ENCODE measurements at places on chromosomes 4 and X.
A peak's percentile ranks its signal among the peaks of the same experiment; 100 is the strongest.

DNA sequence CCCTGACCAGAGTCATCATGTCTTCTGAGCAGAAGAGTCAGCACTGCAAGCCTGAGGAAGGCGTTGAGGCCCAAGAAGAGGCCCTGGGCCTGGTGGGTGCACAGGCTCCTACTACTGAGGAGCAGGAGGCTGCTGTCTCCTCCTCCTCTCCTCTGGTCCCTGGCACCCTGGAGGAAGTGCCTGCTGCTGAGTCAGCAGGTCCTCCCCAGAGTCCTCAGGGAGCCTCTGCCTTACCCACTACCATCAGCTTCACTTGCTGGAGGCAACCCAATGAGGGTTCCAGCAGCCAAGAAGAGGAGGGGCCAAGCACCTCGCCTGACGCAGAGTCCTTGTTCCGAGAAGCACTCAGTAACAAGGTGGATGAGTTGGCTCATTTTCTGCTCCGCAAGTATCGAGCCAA is 11.0 kb downstream of the MAGEA4 start:
- DNase-seq: no peak

GRCh38 chr4:85391071-85391470 is 83.9 kb upstream of the ARHGAP24 start:
- DNase-seq: no peak

- no peak for DNase-seq
Measured at GRCh38 chrX:115040417-115040816, 23.0 kb upstream of the IL13RA2 start.

- no peak for DNase-seq
Measured at GRCh38 chr4:10121568-10122208, 5.1 kb upstream of the WDR1 start.

DNA sequence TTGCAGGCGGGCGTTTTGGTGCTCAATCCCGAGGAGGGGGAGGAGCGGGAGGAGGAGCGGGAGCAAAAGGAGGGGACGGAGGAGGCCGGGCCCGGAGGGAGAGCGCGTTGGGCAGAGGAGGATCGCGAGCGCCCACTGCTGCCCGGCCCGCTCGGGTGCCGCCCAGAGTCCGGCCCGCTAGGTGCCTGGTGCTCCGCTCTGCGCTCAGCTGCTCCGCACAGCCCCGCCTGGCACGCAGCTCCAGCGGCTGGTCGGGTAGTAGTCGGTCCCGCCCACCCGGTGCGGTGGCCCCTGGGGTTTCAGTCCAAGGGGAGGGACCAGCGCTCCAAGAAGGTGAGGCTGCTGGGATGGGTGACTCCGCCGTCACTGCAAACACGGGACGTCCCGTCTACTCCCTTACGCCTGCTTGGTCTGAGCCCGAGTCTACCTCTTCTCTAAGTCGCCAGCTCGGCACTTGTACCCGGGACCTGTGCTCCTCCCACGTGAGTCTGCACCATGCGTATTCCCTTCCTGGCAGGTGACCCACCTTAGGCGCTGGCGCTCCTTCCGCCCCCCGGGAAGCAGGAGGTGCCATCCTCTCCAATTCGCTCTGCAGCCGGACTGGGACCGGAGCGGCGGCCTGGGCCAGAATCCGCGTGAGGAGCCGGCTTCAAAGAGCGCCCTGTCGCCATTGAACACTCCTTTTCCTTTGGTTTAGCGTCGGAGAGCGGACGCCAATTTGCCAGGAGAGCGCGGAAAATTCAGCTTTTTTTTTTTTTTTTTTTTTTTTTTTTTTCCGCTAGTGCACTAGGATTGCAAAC is 405 bp upstream of the HS3ST1 start:
- DNase-seq: peak; percentile 75

DNA sequence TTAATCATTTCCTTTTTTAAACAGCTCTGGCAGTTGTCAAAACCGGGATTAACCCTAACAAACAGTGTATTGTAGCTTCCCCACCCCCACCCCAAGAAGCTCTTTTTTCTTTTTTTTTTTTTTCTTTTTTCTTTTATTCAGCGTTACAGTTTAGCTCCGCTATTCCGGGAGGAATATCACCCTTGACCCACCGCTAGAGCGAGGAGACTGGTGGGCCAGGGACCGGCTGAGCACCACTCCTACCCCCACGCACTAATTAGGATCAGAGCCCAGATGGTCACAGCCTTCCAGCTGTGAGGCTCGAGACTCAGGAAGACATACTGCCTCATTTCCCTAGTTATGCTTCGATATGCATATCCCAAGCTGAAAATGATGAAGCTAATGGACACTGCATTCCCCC is 2.0 kb downstream of the PARM1 start:
- no peak for DNase-seq

- DNase-seq: no peak
Measured at GRCh38 chr4:87973283-87974169, 2.0 kb upstream of the SPP1 start.

- DNase-seq: no peak
Measured at GRCh38 chr4:40924096-40924792, 174.5 kb downstream of the NSUN7 start.

GRCh38 chr4:48255959-48256342 is 13.7 kb downstream of the TEC start:
- no peak for DNase-seq

- DNase-seq: no peak
Measured at GRCh38 chr4:48261281-48261680, 8.4 kb downstream of the TEC start.

DNA sequence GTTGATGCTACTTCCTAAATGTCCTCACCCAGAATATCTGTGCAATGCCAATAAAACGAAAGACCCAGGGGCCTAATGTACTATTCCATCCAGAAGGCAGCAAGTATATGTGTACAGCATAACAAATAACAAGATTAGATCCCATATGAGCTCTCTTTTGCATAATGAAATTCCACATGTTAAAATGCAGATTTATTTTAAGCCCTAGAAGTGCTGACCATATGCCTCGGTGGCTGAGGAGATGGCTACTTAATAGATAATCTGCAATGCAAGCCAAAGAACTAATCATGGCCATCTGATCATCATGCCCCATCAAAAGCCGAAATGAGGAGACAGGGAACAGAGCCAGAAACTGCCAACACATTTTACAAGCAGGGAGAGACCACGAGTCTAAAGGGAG is 293.5 kb downstream of the KCNIP4 start:
- no peak for DNase-seq

- no peak for DNase-seq
Measured at GRCh38 chrX:110804446-110804845, 8.8 kb upstream of the CHRDL1 start.

DNA sequence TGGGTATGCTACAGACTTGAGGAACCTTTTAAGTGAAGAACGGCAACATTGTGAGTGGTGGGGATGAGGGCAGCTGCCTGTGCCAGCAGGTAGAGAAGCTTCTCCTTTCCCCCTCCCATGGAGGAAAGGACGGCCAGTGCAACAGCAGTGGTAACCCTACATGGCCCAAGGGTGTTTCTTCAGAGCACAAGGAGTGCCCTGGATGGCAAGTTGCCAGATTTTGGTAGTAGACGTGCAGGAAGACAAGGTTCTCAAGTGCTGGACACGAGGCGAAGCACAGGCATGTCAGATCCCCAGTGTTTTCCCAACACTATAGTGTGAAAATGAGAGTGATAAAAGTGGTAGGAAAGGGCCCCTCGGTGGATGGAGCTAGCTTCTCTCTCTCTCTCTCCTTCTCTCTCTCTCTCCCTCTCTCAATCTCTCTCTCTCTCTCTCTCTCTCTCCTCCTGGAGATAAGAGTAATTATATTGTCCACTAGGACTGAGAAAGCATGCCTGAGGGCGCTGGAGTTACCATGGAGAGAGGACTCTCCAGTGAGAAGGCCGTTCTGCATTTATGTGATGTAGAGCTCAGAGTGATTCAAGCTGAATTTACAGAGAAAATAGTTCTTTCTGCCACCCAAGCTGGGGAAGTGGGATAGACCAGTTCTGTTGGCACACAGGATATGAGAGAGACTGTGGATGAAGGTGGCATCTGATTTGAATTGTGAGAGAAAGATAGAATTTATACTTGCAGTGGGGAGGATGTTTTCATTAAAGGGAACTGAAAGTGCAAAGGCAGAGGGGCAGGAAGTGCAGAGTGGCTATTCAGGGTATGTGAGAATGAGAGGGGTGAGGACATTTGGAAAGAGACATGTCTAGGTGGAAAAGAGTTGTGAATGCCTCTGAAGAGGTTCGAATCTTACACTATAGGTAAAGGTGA is 25.7 kb upstream of the TRPC3 start:
- DNase-seq: no peak

GRCh38 chr4:15333692-15334633 is 93.9 kb upstream of the C1QTNF7 start:
- no peak for DNase-seq

GRCh38 chr4:36178484-36178883 is 65.8 kb downstream of the ARAP2 start:
- DNase-seq: no peak

DNA sequence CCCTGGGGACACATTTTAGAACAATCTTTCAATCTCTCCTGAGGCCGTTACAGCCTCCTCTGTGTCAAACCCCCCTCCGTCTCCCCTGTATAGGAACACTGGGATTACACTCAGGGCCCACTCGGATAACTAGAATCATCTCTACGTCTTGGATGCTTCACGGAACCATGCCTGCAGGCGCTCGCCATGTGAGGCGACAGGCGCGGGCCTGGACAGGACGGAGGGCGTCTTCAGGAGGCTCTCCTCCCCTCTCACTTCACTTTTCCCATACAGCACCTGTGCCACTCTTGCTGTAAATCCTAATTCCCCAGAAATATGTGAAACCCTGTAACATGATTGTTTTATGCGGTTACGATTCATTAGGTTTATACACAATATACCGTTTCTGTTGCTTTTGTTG is 4.0 kb upstream of the IDUA start:
- no peak for DNase-seq

GRCh38 chrX:105765691-105766090 is 56.6 kb upstream of the NRK start:
- no peak for DNase-seq

DNA sequence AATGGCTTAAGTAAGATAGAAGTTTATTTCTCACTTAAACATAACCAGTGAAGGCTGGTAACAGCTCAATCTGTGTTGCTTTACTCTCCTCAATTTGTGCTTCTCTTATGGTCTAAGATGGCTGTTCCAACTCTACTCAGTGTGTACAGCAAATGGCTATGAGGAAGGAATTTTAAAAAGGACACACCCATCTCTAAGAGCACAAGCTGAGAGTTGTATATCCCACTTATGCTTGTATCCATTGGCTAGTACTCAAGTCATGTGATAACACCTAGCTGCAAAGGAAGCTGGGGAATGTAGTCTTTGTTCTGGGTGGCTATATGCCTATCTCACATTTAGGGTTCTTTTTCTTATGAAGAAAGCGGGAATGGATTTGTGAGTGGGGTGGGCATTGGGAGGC is 63.3 kb downstream of the GPAT3 start:
- DNase-seq: no peak

Measured in C1 segment of cervical spinal cord (tissue), 14 donors.